ENCODE measurements at places on chromosomes 7 and 10. TPM values are rescaled to one million over a fixed set of nuclear protein-coding genes. Genes with fewer than 3 reads are reported as not detected.

C7orf33 gene
- polyA plus RNA-seq: not detected

PAPOLB gene
- not detected for polyA plus RNA-seq

ARHGEF35 gene
- 0.71 TPM for polyA plus RNA-seq

TET1 gene
- polyA plus RNA-seq: 0.45 TPM

Measured in A549 (cell line).